ENCODE measurements at places on chromosomes 2 and 18.

GRCh38 chr2:128008074-128008672 lies 19.7 kb downstream of the SAP130 start:
- no peak for DNase-seq

- DNase-seq = no peak
Measured at GRCh38 chr2:147045113-147045512, 799.7 kb upstream of the ACVR2A start.

- no peak for DNase-seq
Measured at GRCh38 chr2:225937625-225938187, 538.2 kb downstream of the NYAP2 start.

DNA sequence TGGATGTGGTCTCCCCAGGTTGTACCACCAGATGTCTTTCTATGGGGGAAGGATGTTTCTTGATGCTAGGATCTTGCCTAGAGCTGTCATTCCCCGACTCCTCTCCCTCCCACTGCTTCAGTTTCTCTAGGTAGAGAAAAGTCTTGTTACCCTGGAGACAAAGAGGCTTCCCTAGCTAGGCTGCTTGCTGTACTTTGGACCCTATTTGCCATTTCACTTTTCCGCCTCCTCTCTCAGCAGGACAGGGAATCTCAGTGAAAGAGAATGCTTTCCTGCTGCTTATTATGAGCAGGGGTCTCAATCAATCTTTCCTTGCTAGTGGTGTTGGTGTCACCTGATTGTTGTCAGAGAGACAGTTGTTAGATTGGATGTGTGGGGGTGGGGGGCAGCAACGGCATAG lies 818.8 kb upstream of the GYPC start:
- no peak for DNase-seq

- no peak for DNase-seq
Measured at GRCh38 chr18:44916429-44917207, 235.9 kb downstream of the SETBP1 start.

DNA sequence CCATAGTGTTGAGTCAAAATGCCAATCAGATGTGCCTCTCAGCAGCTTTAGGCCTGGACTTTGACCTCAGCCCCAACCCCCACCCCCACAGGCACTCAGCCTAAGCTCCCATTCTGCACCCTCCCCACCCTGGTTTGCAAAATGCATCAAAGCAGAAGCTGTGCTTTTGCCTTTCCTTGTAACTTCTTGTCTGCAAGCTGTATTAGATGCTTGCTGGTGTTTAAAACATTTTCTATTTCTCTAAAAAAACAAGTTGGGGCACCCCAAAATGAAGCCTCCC lies 26.6 kb upstream of the STEAP3 start:
- no peak for DNase-seq
